ENCODE measurements at places on chromosomes 3 and 15.

- no peak for DNase-seq
Measured at GRCh38 chr15:94259863-94260262, 28.5 kb downstream of the MCTP2 start.

DNA sequence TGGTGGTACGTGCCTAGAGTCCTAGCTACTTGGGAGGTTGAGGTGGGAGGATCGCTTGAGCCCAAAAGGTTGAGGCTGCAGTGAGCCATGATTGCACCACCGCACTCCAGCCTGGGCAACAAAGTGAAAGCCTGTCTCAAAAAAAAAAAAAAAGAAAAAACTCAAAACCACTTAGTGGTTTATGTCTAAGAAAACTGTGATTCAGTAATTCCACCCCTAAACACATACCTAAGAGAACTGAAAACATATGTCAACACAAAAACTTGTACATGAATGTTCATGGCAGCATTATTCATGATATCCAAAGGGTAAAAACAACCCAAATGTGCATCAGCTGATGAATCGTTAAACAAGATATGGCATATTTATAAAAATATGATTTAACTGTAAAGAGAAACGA lies 14.3 kb downstream of the SPG21 start:
- DNase-seq: no peak

DNA sequence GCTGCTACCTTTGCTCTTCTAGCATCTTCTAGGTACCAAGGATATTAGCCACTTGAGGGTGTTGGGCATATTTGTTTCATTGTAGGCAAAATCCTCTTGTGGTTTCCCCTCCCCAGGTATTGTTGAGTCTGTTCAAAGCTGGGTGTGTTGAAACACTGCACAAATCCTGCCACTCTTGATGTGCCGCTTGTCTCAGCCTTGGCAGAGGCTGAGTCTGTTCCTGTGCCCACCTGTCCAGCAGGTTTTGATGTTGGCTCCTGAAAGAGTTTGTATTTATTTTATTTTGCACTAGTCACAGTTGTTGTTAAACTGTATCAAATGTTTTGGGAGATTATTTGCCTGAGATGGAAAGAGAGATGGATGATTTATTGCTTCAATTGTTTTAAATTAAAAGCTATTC lies 136.2 kb downstream of the USP13 start:
- no peak for DNase-seq

DNA sequence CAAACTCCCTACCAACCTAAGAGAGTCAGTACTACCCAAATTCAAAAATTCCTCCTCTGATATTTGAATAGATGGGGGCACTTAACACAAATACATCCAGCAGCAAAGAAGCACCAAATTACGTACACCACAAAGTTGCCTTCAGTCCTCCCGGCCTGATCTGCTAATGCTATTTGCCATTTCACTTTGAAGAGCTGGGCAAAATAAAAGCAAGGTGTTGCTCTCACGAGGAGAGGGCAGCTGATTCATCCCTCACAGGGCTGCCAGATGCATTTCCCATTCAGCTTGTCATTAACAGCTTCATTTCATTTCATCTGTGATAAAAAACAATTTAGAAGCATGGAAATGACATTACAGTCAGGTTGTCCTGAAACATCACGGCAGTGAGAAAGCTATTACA lies 283.4 kb upstream of the VEPH1 start:
- peak; percentile 4 for DNase-seq

GRCh38 chr3:186093271-186093900 lies 15.5 kb downstream of the ETV5 start:
- no peak for DNase-seq
